ENCODE measurements at places on chromosomes 2 and 18.

DNA sequence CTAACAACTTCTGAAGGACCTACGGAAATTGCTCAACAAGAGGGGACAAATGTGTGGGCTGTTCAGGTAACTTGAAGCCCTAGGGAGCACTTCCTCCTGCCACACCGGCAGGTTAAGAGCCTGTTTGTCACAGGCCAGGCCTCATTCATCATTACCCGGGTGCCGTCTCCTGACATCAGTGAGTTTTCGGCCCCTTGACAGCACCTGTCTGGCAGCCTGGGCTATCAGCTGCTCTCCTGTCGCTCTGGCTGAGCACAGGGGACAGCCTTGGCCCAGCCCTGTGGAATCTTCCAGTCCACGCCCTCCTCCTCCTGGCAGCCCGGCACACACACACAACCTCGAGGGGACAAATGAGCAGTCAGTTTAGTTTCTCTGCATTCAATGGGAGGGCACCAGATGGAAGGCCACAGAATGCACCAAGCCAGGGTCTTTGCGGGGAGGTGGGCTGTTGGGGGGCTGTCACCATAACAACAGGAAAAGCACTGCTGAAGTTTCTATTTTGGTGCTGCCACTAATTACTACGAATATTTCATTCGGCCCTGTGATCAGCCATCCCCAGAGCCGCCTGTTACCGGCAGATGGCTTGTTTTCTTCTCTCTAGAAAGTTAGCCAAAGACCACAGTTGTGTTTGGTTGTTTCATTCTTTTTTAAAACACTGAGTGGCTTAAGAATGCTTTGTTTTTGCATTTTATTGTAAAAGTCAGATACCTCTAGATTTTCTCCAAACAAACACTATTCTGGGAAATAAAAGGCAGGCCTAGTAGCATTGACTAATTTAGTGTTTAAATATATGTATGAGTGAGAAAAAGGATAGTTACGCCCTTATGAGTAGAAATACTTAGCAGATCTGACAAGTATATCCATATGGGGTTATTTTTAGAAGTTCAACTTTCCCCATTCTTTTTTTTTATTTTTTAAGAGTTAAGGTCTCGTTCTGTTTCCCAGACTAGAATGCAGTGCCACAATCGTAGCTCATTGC lies 189.9 kb upstream of the NDUFV2 start:
- no peak for DNase-seq

- DNase-seq, result no peak
These were observed 526 bp downstream of the PRKRA start for GRCh38 chr2:178450524-178450773.

GRCh38 chr2:11858883-11859282 lies 112.5 kb downstream of the LPIN1 start:
- no peak for DNase-seq

DNA sequence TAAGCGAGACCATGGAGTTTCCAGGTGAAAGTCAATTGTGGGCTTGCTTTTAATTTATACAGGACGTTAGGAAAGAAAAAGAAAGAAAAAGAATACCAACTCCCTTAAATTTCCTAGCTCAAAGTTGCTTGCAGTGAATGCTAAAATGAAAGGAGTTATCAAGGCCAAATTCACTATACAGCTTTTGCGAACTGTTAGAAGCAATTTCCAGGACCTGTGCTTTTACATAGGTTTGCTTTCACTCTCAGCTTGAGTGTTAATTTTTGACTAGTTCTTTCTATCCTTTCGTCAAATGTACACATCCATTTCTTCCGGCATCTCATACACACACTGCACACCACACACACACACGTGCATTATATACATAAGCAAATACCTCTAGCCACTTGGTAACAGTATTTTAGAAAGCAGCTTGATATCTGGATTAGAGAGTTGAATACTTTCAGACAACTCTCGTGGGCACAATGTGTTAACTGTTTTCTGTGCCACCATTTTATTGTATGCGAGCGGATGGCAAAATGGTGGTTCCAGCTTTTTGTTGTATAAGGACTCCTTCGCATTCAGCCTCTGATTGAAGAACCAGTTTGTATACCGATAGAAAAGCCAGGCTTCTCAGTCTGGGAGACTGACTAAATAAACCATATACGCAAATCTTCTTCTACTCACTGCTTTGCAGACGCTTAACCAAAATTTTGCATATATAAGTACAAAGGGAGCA lies 381.8 kb downstream of the MTX2 start:
- DNase-seq, result no peak

DNA sequence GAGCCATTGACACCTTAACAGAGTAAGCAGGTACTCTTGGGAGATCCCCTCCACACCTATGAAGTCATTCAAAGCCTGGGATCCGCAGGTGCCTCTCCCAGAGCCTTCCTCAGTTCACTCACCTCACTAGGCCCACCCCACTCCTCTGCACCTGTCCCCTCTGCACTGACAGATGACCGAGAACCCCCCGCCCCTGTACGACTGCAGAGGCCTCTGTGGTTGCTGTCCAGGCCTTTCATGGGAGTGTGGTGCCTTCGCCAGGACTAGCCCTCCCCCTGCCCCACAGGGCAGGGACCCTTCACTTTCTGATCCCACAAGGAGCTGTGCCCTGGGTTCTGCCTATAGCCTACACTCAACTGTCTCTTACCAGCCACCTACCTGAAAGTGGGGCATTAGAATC lies 238.5 kb downstream of the ZBTB7C start:
- DNase-seq, result no peak

- DNase-seq, result no peak
These were observed 449.6 kb upstream of the CDH20 start for GRCh38 chr18:60883587-60883986.

- no peak for DNase-seq
These were observed 681.7 kb upstream of the FSHR start for GRCh38 chr2:49836017-49836416.

DNA sequence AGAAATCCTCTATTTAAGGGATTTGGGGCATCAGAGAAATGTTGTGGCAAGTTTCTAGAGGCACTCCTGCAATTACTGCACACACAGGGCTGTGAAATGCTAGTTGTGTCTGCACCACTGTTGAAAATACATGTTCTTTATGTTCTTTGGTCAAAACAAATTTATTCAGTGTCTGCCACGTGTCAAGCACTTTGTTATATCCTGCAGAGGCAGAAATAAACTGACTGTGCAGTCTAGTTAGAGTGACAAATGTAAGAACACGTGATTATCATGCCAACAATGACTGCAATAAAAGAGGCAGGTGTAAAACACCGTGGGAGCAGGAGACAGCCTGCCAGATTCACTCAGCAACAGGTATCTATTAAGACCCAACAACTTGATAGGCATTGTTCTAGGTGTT lies 423.3 kb downstream of the LRP1B start:
- DNase-seq, result no peak

GRCh38 chr2:150595803-150596470 lies 108.5 kb upstream of the RND3 start:
- DNase-seq, result no peak

- no peak for DNase-seq
These were observed 299.5 kb downstream of the ARHGAP15 start for GRCh38 chr2:143428700-143429099.

DNA sequence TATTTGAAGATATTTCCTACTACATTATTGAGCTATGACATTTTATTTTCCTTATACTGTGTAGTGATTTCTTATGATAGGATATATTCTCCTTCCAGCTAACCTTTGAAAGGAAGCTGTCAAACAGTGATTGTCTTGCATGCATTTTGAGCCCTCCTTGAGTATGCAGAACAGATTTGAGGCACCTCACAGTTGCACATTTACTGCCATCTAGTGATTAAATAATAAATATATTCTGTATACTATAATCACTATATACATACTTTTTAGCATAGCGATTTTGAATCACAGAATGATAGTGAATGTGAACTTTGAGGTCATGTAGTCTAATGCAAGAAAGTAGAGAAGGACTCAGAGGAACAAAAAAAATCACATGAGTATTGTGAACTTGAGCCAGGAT lies 268.4 kb upstream of the CDH19 start:
- no peak for DNase-seq

GRCh38 chr2:61620244-61621159 lies 82.3 kb upstream of the XPO1 start:
- no peak for DNase-seq

DNA sequence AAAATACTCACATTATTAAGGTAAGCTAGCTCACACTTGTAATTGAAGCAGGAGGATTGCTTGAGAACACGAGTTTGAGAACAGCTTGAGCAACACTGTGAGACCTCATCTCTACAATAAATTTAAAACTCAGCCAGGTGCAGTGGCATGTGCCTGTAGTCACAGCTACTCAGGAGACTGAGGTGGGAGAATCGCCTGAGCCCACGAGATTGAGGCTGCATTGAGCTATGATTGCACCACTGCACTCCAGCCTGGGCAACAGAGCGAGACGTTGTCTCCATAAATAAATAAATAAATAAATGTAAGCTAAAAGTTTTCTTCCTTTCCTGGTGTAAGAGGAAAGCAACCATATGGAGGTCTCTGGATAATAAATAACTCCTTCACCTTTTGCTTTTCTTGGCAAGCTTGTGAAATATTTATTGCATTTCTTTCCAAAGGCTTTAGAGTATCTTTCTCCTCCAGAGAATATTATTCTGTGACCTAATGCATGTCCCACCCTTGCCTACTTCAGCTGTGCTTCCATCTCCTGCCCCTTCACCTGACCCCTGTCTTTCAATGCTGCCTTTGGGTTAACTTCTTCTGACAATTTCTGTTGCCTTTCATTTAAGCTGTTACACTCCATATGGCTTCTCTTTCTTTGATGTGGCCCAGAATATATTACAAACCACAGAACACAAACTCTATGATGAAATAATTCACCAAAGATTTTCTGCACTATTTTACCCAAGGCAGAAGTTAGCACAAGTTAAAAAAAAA lies 280.7 kb upstream of the RND3 start:
- no peak for DNase-seq

DNA sequence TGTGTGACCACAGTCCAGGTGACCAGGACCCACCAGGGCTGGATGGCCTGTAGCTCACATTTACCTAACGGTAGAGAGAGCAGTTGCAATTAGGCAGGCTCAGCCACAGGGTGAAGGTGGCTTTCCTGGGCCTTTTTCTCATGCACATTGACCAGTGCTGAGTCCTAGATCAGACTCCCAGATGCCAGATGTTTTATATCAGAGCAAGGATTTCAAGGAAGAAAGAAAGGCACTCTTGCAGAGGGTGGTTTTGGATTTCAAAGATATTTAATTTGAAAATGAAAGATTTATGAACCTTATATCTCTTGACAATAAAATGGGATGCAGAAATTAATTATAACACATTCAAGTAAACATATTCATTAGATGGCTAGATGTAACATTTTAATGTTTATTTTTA lies 694.2 kb upstream of the GYPC start:
- no peak for DNase-seq

DNA sequence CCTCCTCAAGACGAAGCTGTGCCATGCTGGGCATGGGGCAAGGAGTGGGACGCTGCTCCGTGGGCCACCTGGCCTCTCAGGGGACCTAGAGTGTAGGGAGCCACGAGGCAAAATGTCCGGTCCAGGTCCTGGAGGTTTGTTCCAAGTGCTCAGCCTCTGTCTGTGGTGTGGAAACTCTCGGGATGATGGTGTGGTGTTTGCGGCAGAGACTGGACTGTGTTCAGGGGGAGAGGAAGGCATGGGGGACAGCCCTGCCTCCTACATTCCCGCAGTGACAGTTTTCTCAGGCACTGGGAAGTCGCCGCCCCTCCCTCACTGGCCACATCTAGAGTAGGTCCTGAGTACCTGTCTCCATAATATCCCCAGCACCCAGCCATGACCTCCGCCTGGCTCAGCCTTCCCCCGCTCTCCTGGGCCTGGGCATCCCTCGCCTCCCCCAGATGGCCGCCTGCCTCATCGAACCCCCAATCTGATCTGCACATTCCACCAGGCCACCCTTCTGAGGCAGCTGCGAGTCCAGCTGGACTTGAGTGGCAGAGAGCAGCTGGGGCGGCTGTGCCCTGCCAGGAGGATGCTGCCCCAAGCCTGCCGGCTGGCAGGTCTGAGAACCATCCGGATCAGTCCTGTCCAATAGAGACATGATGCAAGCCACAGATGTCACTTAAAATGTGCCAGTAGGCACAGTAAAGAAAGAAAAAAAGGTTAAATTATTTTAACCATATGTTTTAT lies 6.2 kb downstream of the KCNIP3 start:
- DNase-seq, result no peak

DNA sequence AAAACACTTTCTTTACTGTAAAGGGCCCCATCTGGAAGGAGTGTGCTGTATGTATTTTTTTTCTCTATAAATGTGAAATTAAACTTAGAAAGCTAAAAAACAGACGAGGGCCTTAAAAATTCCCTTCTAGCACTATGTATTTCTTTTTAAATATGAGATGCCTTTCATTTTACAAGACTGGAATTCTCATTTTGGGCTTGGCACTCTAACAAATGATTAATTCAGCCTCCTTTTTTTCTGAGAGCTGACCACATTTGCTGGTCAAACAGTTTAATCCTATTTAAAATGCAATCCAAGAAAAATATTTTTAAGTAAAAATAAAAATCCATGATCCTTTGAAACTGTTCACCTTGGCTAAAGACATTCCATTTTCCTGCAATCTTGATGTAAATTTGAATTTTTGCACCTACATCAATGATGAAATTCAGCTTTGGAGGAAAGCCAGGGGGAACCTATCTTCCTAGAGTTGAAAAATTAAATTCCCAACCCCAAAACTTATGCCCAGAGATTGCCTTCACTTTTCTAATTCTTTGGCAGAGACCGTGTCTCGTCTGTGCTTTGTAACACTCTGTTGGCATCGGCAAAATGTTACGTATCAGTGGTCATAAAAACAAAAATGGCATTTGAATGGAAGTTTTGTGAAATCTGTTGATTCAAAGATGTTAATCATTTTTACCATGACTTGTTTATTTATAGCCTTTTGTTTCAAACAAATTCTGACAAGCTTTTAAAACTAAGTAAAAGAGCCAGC lies 284.5 kb downstream of the ZNF521 start:
- no peak for DNase-seq

DNA sequence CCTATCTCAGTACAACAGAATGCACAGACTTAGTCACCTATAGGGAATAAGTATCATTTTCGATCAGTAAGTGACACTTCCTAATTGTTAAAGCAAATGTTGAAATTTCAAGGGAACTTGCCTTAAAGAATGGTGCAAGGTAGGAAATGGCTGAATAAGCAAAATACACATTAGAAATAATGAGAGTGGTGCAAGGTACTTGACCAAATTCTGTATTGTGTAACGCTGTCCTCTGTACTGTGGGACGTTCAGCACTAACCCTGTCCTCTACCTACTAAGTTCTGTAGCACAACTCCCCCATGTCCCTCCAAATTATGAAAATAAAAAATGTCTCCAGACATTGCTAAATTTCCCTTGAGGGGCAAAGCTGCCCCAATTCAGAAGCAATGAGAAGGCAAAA lies 19.4 kb downstream of the MMADHC start:
- no peak for DNase-seq

DNA sequence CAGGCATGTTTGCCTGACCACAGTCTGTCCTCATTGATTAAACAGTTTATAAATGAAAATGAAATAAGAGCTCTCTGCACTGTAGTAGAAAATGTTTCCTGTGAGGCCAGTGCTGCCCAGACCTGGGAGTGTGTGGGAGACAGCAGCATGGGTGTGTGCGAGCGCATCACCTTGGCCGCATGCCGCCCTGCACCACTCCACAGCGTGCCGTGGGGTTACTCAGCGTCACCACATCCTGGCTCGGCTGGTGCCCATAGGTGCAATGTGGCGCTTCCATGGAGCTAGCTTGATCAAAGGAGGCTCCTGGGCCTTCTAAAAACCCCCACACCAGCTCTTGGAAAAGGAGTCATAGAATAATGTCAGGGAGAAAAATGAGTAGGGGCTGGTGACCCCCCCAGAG lies 76.0 kb upstream of the EPC2 start:
- DNase-seq, result no peak

- DNase-seq, result no peak
These were observed 345.7 kb downstream of the DYSF start for GRCh38 chr2:71799013-71799575.

All from stimulated activated CD8-positive, alpha-beta memory T cell treated with anti-CD3 and anti-CD28 coated beads, Interleukin-7, amount 100 ng/mL, for 1 hour (primary cell).